ENCODE measurements at places on chromosomes 3 and 15. TPM values are rescaled to one million over a fixed set of nuclear protein-coding genes. Genes with fewer than 3 reads are reported as not detected.

Gene KLHL6
- total RNA-seq: not detected

Gene SIDT1
- total RNA-seq: not detected

Gene ZDHHC23
- total RNA-seq: 6.2 TPM

Gene KIF23
- 61.1 TPM for total RNA-seq

DNA sequence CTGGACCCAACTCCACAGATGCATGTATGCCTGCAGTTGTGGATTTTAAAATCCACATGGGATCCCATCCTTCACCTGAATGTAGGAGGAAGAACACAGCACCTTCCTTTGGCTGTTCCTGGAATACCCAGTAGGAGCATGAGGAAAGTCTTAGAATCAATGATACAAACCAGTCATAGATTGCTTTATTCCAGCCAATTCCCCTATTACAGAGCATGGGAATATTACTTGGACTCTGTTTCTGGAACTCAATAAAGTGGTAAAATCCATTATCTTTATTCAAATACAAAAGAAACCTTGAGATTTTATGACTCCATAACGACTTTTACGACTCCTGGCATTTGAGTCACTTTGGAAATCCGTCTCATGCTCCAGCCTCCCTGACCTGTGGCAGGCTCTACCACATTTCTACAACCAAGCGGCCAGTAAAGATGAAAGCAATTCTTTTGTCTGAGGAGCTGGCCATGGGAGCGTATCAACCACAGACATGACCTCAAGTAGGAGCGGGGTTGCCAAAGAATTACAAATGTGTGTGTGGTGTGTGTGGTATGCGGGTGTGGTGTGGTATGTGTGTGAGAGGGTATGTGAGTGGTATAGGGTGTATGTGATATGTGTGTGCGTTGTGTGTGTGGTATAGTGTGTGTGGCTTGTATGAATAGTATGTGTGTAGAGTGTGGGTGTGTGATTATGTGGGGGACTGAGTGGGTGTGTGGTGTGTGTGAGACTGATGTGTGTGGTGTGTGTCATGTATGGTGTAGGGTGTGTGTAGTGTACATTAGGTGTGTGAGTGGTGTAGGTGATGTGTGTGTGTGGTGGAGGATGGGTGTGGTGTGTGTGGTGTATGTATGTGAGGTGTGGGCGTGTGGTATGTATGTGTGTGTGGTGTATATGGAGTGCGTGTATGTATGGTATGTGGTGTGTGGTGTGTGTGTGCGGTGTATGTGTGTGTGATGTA, 40.0 kb downstream of the ARRDC4 start:
- no peaks in the 10 kb centered on the region for H3K36me3 ChIP-seq
- DNase-seq: peak; percentile 50

DNA sequence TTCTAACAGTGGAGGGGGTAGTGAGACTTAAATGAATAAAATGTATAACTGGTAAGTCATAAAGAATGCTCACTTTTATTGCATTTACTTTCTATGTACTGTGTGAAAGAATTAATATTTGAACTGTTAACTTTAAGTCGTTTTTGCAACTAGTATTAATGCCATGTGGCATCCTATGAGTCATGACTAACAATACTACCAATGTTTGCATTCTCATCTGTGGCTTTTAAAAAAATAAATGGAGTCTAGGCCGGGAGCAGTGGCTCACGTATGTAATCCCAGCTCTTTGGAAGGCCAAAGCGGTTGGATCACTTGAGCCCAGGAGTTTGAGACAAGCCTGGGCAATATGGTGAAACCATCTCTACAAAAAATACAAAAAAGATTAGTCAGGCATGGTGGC, 5.2 kb downstream of the C3orf49 start:
- peak overlapping the region; percentile 70 for H3K27ac ChIP-seq
- H3K4me3 ChIP-seq: peak overlapping the region; percentile 37
- DNase-seq: peak; percentile 57
- H3K36me3 ChIP-seq: peaks cover 9% of the 10 kb centered on the region
- H3K4me1 ChIP-seq: peaks cover 26% of the 10 kb centered on the region
- H3K27me3 ChIP-seq: no peaks in the 10 kb centered on the region

DNA sequence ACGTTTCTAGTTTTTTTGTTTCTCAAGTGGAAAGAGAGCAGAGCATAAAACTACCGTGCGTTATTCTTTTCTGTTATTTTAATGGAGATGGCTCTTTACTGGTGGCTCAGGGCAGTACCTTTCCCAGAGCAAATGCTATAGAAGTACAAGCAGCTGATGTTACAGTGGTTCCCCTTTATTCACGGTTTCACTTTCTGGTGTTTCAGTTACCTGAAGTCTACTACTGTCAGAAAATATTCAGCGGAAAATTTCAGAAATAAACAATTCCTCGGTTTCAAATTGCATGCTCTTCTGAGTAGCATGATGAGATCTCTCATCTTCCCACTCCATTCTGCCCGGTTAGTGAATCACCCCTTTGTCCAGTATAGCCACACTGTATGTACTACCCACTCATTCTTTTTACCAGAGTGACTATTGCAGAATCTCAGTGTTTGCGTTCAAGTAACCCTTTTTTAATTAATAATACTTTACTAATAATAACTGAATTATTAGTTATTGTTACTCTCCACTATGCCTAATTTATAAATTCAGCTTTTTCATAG, 597.5 kb upstream of the ROBO2 start:
- no peaks in the 10 kb centered on the region for H3K27me3 ChIP-seq
- no peaks in the 10 kb centered on the region for H3K4me1 ChIP-seq
- H3K36me3 ChIP-seq: no peaks in the 10 kb centered on the region
- H3K27ac ChIP-seq: no peak overlapping the region

DNA sequence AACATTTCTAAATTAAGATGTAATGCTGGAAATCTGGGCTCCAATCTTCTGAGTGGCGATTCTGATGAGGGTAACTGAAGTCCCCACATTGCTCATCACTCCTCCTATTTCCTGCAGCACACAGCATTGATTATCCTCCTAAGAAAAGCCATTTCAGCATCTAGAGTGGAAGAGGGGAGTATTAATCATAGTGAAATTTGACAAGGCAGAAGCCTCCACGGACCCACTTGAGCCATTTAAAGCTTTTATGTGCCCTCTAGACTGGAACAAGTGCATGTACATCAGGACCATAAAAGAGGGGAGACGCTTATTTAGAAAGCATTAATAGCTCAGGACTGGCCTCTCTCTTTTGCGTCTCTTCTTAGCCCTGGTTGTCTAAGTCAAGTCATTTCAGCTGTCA, 25.8 kb downstream of the AQP9 start:
- no peak overlapping the region for H3K4me3 ChIP-seq
- H3K27ac ChIP-seq: no peak overlapping the region
- DNase-seq: no peak

DNA sequence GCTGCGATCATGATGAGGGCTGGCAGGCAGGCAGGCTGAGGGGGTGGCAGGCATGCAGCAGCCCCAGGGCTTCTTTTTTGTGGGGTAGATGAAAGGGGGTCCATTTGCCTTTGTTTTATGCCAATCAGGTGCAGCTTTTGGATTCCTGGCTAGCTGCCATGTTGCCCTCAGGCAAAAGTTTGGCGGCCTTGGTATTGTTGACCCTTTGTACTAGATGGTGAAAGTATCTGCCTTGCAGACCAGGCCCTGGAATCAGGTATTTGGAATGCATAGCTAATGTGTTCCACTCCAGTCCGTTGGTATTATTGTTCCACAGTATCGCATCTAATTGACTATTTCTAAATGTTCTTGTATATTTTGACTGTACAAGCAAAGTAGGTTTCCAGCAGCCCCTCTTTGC, 35.0 kb downstream of the EEFSEC start:
- H3K27me3 ChIP-seq: no peaks in the 10 kb centered on the region
- no peaks in the 10 kb centered on the region for H3K36me3 ChIP-seq
- no peak overlapping the region for H3K27ac ChIP-seq
- H3K4me3 ChIP-seq: no peak overlapping the region
- DNase-seq: no peak
- peaks cover 30% of the 10 kb centered on the region for H3K4me1 ChIP-seq

DNA sequence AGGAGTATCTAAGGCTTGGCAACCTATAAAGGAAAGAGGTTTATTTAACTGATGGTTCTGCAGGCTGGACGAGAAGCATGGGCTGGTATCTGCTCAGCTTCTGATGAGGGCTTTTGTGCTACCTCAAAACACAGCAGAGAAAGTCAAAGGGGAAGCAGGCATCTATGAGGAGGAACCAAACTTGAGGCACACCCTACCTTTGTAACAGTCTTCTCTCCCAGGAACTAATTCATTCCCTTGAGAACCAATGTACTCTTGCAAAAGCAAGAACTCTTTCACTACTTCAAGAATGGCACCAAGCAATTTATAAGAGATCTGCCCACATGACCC, 109.0 kb downstream of the CGGBP1 start:
- no peak for DNase-seq
- H3K4me1 ChIP-seq: no peaks in the 10 kb centered on the region
- H3K27me3 ChIP-seq: no peaks in the 10 kb centered on the region
- no peak overlapping the region for H3K27ac ChIP-seq
- no peaks in the 10 kb centered on the region for H3K36me3 ChIP-seq

GRCh38 chr15:39511916-39512260, 69.0 kb upstream of the THBS1 start:
- peak overlapping the region; percentile 68 for H3K4me3 ChIP-seq
- peak; percentile 61 for DNase-seq
- H3K36me3 ChIP-seq: no peaks in the 10 kb centered on the region
- H3K27me3 ChIP-seq: peaks cover 1% of the 10 kb centered on the region
- H3K27ac ChIP-seq: peak overlapping the region; percentile 82

DNA sequence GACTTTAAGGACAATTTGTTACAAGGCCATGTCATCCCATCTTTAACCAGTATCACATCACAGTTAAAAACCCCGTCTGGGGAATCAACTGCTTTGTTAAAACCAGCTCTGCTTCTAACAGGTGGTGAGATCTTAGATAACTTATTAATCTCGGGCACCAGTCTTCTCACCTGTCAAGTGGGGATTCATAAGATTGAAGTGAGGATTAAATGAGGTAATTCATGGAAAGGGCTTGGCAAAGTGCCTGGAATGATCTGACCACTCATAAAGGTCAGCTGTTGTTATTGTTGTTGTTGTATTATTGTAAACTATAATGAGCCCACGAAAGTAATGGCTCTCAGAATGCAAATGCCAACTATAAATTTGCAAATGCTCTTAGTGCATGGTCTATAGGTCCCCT, 30.1 kb upstream of the SLC24A5 start:
- H3K27ac ChIP-seq: no peak overlapping the region
- H3K4me1 ChIP-seq: peaks cover 17% of the 10 kb centered on the region
- H3K4me3 ChIP-seq: no peak overlapping the region
- peaks cover 22% of the 10 kb centered on the region for H3K27me3 ChIP-seq
- H3K36me3 ChIP-seq: no peaks in the 10 kb centered on the region

- H3K27me3 ChIP-seq: no peaks in the 10 kb centered on the region
- H3K4me3 ChIP-seq: no peak overlapping the region
- no peak overlapping the region for H3K27ac ChIP-seq
- no peaks in the 10 kb centered on the region for H3K36me3 ChIP-seq
These were observed 21.2 kb downstream of the IL5RA start for GRCh38 chr3:3089017-3089416.

DNA sequence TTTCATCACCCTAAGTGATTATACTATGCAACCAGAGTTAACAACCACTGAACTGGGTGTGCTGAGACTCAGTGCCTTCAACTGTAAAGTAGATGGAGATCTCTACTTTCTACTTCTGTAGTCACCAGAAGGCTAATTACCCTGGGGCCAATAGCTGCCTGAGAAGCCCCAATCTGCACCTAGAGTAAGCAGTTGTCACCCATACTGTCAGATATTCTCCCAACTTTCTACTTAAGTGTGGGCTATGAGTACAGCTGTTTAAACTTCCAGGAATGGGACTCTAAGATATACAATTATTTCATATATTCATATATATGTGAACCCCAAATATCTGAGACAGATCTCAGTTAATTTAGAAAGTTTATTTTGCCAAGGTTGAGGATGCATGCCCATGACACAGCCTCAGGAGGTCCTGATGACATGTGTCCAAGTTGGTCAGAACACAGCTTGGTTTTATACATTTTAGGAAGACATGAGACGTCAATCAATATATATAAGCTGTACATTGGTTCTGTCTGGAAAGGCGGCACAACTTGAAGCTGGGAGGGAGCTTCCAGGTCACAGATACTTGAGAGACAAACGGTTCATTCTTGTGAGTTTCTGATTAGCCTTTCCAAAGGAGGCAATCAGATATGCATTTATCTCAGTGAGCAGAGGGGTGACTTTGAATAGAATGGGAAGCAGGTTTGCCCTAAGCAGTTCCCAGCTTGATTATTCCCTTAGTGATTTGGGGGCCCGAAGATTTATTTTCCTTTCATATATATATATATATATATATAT, 41.9 kb downstream of the CCNL1 start:
- no peak overlapping the region for H3K27ac ChIP-seq
- H3K4me1 ChIP-seq: peaks cover 64% of the 10 kb centered on the region
- no peaks in the 10 kb centered on the region for H3K27me3 ChIP-seq
- H3K4me3 ChIP-seq: no peak overlapping the region

GRCh38 chr3:122826278-122826677, 31.4 kb downstream of the SLC49A4 start:
- H3K4me1 ChIP-seq: peaks cover 16% of the 10 kb centered on the region
- no peak overlapping the region for H3K27ac ChIP-seq
- no peaks in the 10 kb centered on the region for H3K27me3 ChIP-seq
- H3K4me3 ChIP-seq: no peak overlapping the region
- peaks cover 4% of the 10 kb centered on the region for H3K36me3 ChIP-seq

- no peaks in the 10 kb centered on the region for H3K36me3 ChIP-seq
- H3K27me3 ChIP-seq: no peaks in the 10 kb centered on the region
- no peak for DNase-seq
- H3K27ac ChIP-seq: no peak overlapping the region
- H3K4me3 ChIP-seq: no peak overlapping the region
These were observed 317.7 kb downstream of the MECOM start for GRCh38 chr3:169345662-169346331.

- no peak for DNase-seq
- no peak overlapping the region for H3K27ac ChIP-seq
- H3K4me3 ChIP-seq: no peak overlapping the region
- H3K4me1 ChIP-seq: peaks cover 7% of the 10 kb centered on the region
- no peaks in the 10 kb centered on the region for H3K36me3 ChIP-seq
These were observed 156.0 kb upstream of the MRPL3 start for GRCh38 chr3:131658771-131659170.

DNA sequence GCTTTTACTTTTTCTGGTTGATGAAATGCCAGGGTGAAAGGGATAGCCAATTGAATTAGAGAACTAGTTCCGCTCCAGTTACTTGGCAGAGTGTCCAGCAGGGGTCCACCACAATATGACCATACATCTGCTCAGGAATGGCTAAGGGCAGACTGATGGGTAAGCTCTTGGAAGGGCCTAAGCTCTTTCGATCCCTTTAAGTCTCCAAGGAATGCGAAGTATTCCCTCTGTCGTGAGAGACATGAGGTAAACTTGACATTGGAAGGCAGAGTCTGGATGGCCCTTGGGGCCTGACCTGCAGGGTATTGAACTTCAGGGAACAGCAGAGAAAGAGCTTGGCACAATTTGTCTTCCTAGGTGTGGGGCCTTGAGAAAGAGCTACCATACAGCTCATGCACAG, 805.8 kb downstream of the PLOD2 start:
- H3K27me3 ChIP-seq: no peaks in the 10 kb centered on the region
- no peak for DNase-seq
- H3K4me1 ChIP-seq: no peaks in the 10 kb centered on the region

GRCh38 chr15:67863442-67863987, 23.7 kb upstream of the RNU6-1 start:
- no peak overlapping the region for H3K27ac ChIP-seq
- peak overlapping the region; percentile 78 for H3K4me3 ChIP-seq
- H3K4me1 ChIP-seq: peaks cover 12% of the 10 kb centered on the region
- no peaks in the 10 kb centered on the region for H3K36me3 ChIP-seq
- DNase-seq: peak; percentile 58
- peaks cover 2% of the 10 kb centered on the region for H3K27me3 ChIP-seq

GRCh38 chr3:46922426-46922825, 44.9 kb downstream of the PTH1R start:
- H3K4me3 ChIP-seq: no peak overlapping the region
- H3K36me3 ChIP-seq: peaks cover 34% of the 10 kb centered on the region
- no peak for DNase-seq
- H3K27me3 ChIP-seq: no peaks in the 10 kb centered on the region

Measured in HFFc6 (cell line).